Neuronal stem cell (in vitro differentiated cells): ENCODE measurements at places on chromosomes 12 and 14.
A peak's percentile ranks its signal among the peaks of the same experiment; 100 is the strongest.

GRCh38 chr12:109902891-109903418 is 2.9 kb downstream of the TCHP start:
- peaks cover 3% of the 10 kb centered on the region for H3K4me1 ChIP-seq
- H3K27ac ChIP-seq: no peak overlapping the region
- no peak overlapping the region for H3K4me3 ChIP-seq
- H3K36me3 ChIP-seq: peaks cover 36% of the 10 kb centered on the region
- H3K27me3 ChIP-seq: no peaks in the 10 kb centered on the region

DNA sequence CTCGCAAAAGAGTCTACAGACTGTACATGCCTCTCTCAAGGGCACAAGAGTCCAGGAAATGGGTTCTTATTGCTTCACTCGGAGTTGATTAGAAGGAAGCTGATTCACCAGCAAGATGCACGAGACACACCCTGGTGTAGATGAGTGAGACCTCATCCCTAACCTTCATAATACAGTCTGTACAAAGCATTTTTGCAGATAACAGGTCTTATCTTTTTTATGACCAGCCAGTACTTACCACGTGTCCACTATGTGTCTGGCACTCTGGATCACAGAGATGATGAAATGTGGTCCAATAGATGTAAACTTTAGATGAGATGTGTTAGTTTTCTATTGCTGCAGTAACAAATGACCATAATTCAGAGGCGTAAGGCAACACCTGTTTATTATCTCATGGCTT is 53.4 kb upstream of the PWP1 start:
- H3K4me1 ChIP-seq: peaks cover 4% of the 10 kb centered on the region
- H3K36me3 ChIP-seq: no peaks in the 10 kb centered on the region
- H3K4me3 ChIP-seq: no peak overlapping the region
- no peak overlapping the region for H3K27ac ChIP-seq

GRCh38 chr12:8108808-8109398 is 14.5 kb upstream of the CLEC4A start:
- no peak overlapping the region for H3K27ac ChIP-seq
- H3K27me3 ChIP-seq: no peaks in the 10 kb centered on the region
- no peaks in the 10 kb centered on the region for H3K36me3 ChIP-seq
- no peaks in the 10 kb centered on the region for H3K4me1 ChIP-seq

- H3K36me3 ChIP-seq: peaks cover 28% of the 10 kb centered on the region
- H3K4me3 ChIP-seq: peak within 1 kb of the TSS; percentile 84
- DNase-seq: peak; percentile 70
- no peaks in the 10 kb centered on the region for H3K27me3 ChIP-seq
Observed at GRCh38 chr12:57611108-57611826, at the start of gene ARHGEF25. TSS of gene ARHGEF25 (plus strand) at chr12:57611435. CDS start at chr12:57611895, 460 bp downstream.

DNA sequence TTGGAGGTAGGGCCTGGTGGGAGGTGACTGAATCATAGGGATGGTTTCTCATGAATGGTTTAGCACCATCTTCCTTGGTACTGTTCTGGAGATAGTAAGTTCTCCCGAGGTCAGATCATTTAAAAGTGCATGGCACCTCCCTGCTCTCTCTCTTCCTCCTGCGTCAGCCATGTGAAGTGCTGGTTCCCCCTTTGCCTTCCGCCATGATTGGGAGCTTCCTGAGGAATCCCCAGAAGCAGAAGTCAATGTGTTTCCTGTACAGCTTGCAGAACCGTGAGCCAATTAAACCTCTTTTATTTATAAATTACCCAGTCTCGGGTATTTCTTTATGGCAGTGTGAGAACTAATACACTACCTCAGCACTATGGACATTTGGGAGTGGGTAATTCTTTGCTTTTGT is 4.8 kb upstream of the LGMN start:
- H3K4me3 ChIP-seq: no peak overlapping the region
- no peaks in the 10 kb centered on the region for H3K36me3 ChIP-seq
- no peaks in the 10 kb centered on the region for H3K27me3 ChIP-seq
- peaks cover 6% of the 10 kb centered on the region for H3K4me1 ChIP-seq
- H3K27ac ChIP-seq: no peak overlapping the region
- DNase-seq: no peak

GRCh38 chr14:74528886-74529285 is 35.3 kb downstream of the ISCA2 start:
- peaks cover 16% of the 10 kb centered on the region for H3K4me1 ChIP-seq
- no peaks in the 10 kb centered on the region for H3K27me3 ChIP-seq
- DNase-seq: no peak
- H3K36me3 ChIP-seq: no peaks in the 10 kb centered on the region
- no peak overlapping the region for H3K27ac ChIP-seq

DNA sequence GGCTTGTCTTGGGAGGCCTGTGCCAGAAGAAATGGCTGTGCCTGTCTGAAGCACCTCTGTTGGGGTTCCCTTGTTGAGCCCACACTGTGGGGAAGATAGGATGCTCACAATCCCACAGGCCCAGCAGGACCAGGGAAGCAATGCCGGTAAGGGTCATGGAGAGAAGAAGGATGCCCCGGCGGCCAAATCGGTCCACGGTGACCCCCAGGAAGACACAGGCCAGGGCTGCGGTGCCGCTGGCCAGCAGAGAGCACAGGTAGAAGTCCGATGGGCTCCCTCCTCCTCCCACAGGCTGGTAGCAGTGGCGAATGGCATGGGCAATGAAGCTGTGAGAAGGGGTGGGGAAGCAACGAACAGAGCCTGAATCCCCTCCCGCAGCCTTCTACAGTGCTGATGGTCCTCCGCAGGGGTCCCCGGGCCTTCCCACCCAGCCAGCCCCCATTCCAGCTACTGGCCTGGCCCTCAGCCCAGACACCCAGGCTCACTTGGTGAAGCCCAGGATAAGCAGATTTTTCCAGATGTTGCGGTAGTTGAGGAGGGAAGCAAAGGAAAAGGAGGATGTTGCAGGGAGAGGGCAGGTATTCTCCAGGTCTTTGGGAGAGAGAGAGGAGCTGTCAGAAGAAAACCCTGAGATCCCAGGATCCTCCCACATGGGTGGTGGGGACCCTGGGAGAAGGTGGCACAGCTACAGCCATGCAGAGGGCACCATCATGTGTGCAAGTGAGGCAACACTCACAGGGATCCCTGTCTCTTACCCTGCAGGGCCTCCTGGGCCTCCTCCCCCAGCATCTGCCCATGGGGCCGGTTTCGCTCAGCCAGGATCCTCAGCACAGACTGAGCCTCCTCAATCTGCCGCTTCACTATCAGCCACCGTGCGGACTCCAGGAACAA is 5.0 kb downstream of the SLC22A17 start:
- peaks cover 7% of the 10 kb centered on the region for H3K36me3 ChIP-seq
- DNase-seq: no peak
- H3K4me3 ChIP-seq: no peak overlapping the region
- no peaks in the 10 kb centered on the region for H3K27me3 ChIP-seq

DNA sequence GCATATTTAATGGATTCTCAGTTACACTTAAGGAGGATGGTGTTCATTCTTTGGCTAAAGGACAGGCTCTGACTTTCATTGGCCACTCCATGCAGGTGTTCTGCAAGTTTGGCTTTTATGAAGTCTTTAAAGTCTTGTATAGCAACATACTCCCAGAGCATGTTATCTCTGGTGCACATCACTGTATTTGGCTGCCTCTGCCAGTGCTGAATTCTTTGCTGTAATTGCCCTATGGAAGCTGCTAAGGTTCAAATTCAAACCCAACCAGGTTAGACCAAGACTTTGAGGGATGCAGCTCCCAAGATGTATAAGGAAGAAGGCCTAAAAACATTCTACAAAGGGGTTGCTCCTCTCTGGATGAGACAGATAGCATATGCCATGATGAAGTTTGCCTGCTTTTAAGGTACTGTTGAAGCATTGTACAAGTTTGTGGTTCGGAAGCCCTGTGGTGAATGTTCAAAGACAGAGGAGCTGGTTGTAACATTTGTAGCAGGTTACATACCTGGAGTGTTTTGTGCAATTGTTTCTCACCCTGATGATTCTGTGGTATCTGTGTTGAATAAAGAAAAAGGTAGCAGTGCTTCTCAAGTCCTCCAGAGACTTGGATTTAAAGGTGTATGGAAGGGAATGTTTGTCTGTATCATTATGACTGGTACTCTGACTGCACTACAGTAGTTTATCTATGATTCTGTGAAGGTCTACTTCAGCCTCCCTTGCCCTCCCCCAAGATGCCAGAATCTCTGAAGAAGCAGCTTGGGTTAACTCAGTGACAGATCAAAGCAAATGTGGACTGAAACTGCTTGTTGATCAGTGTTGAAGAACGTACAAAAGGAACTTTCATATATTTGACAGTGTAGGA is 19.4 kb downstream of the TMEM116 start:
- no peak overlapping the region for H3K27ac ChIP-seq
- no peaks in the 10 kb centered on the region for H3K36me3 ChIP-seq
- H3K4me1 ChIP-seq: no peaks in the 10 kb centered on the region
- no peak for DNase-seq
- H3K27me3 ChIP-seq: no peaks in the 10 kb centered on the region
